ENCODE measurements at places on chromosomes 11 and 22.

GRCh38 chr11:107898270-107898669 is 30.0 kb upstream of the RAB39A start:
- peak; percentile 50 for DNase-seq

- DNase-seq, result no peak
Measured at GRCh38 chr22:50276143-50276542, 6.0 kb upstream of the MAPK11 start.

DNA sequence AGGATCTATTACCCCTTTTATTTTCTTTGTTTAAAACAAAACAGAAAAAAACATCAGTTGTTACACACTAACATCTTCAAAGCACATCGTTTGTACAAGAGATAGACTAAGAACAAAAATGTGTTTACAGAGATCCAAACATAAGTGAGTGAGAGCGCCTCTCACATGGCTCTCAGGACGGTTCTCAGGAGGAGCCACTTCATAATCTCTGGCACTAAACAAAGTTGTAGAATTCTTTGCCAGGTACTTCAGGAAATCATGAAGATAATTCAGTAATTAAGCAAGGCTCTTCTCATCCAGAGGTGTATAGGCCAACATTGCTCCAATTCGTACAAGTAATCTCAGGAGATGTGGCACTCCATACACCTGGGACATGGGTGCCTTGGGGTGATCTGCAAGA is 29.8 kb downstream of the PDE3B start:
- DNase-seq, result no peak

DNA sequence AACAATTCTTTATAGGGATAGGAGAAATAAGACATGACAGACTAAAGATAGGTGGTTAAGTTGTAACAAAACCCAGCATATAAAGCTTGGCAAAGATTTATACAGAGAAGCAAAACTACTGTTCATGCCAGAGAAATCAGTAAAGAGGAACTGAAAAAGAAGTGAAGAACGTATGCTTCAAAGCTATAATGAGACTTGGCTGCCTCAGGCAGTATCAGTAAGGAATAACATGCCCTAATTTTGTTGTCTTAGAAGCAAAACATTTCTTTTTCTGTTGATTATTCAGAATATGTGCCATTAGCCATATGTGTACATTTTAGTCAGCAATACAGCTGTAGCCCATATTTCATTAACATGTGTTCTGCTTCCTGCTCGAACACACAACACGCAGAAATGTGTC is 403.2 kb downstream of the NELL1 start:
- no peak for DNase-seq

DNA sequence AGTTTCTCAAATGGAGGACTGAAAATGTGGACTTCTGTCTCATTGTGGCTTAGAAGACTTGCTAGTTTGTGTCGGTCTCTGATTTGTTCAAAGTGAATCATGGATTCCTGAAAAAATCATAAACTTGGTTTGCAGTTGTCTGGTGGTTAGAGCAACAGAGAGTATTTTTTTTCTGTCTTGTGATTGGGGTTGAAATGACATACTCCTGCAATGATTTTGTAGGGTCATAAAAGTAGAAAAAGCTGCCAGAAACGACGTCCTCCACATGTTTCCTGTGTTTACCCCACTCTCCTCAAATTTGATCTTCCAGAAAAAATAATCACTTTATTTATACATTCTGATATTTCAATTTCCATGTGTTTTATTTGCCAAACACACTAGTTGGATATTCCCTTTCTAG is 219.2 kb upstream of the PGR start:
- DNase-seq, result no peak

Data from HAP-1 (cell line).